ENCODE measurements at places on chromosomes 5 and 9.

- no peak for DNase-seq
Measured at GRCh38 chr5:138929571-138929955, 54.4 kb upstream of the LRRTM2 start.

- no peak for DNase-seq
Measured at GRCh38 chr5:181232593-181232992, 9.5 kb downstream of the TRIM41 start.

- DNase-seq, result peak; percentile 35
Measured at GRCh38 chr5:119943148-119943547, 313.8 kb downstream of the FAM170A start.

GRCh38 chr9:34664281-34665066 lies 2.0 kb upstream of the CCL27 start:
- peak; percentile 81 for DNase-seq

Data from iris pigment epithelial cell (primary cell).